ENCODE measurements at places on chromosomes 1 and 21.

DNA sequence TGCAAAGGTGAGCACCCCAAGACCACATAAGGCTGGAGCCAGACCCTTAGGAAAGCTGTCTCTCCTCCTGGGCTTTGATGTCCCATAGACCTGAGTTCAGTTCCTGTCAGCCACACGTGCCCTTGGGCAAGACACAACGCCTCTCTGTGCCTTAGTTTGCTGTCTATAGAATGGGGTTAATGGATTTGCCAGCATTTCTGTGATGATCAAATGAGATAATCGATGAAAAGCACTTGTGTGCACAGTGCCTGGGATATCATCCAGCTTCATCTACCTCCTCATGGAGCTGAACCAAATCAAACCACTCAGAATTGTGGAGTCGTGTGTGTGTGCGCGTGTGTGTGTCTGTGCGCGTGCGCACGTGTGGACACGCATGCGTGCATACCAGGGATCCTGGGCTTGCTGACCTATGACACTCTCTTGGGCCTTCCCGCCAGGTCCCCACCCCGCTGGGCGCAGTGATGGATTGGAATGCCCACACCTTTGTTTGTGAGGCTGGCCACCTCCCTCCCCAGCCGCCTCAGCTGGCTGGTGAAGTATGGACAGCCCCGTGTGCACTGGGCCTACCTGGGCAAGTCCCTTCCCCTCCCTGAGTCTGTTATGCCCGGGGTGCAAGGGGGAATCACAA, 5.2 kb downstream of the TTC22 start:
- H3K4me1 ChIP-seq = peaks cover 51% of the 10 kb centered on the region
- H3K27ac ChIP-seq = peak overlapping the region; percentile 47
- H3K27me3 ChIP-seq = no peaks in the 10 kb centered on the region
- H3K36me3 ChIP-seq = no peaks in the 10 kb centered on the region
- H3K4me3 ChIP-seq = no peak overlapping the region

DNA sequence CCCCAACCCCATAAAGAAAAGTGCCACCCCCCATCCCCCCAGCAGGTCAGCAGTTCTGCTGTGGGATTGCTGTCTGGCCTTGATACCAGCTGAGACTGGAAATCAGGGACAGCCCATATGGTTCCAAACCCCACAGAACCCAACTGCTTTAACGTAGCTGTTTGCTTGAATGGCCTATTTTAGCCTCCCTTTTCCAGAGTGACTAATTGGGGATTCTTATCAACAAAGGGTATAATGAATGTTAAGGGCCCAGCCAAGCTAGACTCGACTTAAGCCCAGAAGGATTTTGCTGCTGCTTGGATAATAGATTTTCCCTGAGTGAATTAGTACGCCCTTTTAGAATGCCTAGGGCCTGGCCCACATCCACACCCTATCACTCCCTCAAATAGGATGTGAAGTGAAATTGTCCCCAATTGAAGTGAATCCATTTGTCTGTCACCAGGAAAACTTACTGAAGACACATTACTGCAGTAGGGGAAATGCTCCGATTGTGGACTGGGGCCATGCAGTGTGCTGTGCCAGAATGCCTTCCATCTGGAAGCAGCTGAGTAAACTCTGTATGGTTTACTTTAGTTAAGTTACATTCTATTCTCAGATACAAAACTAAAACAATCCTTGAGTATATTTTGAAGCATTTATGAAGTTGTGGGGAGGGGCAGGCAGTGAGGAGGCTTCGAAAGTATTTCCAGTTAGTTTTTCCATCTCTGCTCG, 156.9 kb downstream of the DHRS3 start:
- H3K27me3 ChIP-seq = no peaks in the 10 kb centered on the region
- no peak overlapping the region for H3K4me3 ChIP-seq
- peak overlapping the region; percentile 81 for H3K27ac ChIP-seq

DNA sequence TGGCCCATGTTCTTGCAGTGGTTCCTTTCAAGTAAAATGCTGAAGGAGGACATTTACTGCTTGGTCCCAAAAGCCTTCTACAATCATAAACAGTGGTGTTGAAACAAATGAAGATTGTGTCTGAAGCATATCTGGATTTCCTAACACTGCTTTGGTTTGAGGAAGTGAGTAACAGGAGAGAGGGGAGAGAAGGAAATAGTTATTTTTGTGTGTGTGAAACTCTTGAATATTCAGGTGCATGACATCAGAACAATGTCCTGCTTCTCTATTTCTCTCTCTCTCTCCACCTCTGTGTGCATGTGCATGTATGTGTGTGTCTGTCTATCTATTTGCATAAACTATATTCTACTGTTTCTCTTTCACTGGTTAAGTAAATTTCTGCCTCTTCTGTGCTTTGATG, 61.4 kb upstream of the TNFSF18 start:
- H3K27me3 ChIP-seq = no peaks in the 10 kb centered on the region
- no peak overlapping the region for H3K27ac ChIP-seq
- H3K36me3 ChIP-seq = no peaks in the 10 kb centered on the region
- no peak overlapping the region for H3K4me3 ChIP-seq
- DNase-seq = no peak
- H3K4me1 ChIP-seq = no peaks in the 10 kb centered on the region

DNA sequence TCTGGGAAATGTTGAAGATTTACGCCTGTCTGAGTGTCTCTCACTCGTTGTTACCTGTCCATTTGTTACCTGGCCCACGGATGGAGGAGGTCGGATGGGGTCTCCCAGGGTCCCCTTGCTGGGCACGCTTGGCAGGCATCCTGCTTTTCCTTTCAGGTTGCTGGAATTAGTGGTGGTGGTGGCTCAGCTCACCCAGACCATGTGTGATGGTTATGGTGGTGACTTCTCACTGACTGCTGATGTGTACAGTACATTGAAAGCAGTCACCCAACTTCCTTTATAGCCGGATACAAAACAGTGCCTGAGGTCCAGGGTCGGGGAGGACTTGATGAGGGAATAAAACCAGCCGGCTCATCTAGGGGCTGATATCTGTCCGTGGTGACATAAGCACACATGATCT, 19.5 kb downstream of the MAPKAPK2 start:
- no peak for DNase-seq
- H3K27me3 ChIP-seq = no peaks in the 10 kb centered on the region
- H3K4me3 ChIP-seq = no peak overlapping the region
- peaks cover 86% of the 10 kb centered on the region for H3K4me1 ChIP-seq
- H3K36me3 ChIP-seq = no peaks in the 10 kb centered on the region

DNA sequence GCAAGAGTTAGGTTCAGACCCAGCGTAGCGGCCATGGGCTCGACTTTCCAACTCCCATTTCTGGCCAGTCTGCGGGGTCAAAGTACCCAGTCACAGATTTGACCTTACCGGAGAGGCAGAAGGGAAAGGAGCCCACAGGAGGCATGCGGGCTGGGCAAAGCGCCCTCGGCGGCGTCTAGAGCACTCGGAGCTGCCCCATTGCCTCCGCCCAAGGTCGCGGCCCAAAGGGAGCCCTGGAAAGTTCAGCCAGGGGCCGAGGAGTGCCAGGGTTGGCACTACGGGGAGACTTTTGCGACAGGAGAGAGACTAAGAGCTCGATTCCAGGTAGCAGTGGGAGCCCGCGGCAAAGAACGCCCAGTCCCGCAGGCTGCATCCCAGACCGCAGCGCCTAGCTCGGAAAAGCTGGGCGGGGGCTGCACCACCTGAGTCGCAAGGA, 896 bp downstream of the KANK4 start:
- H3K36me3 ChIP-seq = no peaks in the 10 kb centered on the region
- peaks cover 27% of the 10 kb centered on the region for H3K4me1 ChIP-seq
- no peaks in the 10 kb centered on the region for H3K27me3 ChIP-seq
- H3K27ac ChIP-seq = peak overlapping the region; percentile 74

DNA sequence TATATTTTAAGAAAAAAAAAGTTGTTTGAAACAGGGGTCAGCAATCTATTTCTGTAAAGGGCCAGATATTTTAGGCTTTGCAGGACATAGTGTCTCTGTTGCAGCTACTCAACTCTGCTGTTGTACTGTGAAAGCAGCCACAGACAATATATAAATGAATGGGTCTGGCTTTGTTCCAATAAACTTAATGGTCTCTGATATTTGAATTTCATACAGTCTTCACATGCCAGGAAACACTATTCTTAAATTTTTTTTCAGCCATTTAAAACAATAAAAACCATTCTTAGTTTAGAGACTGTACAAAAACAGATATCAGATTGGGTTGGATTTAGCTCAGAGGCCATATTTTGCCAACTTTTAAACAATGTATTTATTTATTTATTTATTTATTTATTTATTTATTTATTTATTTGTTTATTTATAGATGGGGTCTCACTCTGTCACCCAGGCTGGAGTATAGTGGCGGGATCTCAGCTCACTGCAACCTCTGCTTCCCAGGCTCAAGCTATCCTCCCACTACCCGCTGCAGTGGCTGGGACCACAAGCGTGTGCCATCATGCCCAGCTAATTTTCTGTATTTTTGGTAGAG, 102.8 kb downstream of the DNM3 start:
- no peaks in the 10 kb centered on the region for H3K4me1 ChIP-seq
- no peak overlapping the region for H3K27ac ChIP-seq
- H3K36me3 ChIP-seq = no peaks in the 10 kb centered on the region

- H3K27me3 ChIP-seq = no peaks in the 10 kb centered on the region
- peaks cover 37% of the 10 kb centered on the region for H3K4me1 ChIP-seq
- DNase-seq = peak; percentile 99
- H3K27ac ChIP-seq = peak within 1 kb of the TSS; percentile 87
These were observed at the start of the genes GNG5 and SPATA1 for GRCh38 chr1:84506002-84506728. Gene GNG5, minus strand, starts transcription at chr1:84506581. Its CDS starts 490 bp downstream, at chr1:84506091. Gene SPATA1, plus strand, starts transcription at chr1:84506386. Its CDS starts 9,974 bp downstream, at chr1:84516360.

DNA sequence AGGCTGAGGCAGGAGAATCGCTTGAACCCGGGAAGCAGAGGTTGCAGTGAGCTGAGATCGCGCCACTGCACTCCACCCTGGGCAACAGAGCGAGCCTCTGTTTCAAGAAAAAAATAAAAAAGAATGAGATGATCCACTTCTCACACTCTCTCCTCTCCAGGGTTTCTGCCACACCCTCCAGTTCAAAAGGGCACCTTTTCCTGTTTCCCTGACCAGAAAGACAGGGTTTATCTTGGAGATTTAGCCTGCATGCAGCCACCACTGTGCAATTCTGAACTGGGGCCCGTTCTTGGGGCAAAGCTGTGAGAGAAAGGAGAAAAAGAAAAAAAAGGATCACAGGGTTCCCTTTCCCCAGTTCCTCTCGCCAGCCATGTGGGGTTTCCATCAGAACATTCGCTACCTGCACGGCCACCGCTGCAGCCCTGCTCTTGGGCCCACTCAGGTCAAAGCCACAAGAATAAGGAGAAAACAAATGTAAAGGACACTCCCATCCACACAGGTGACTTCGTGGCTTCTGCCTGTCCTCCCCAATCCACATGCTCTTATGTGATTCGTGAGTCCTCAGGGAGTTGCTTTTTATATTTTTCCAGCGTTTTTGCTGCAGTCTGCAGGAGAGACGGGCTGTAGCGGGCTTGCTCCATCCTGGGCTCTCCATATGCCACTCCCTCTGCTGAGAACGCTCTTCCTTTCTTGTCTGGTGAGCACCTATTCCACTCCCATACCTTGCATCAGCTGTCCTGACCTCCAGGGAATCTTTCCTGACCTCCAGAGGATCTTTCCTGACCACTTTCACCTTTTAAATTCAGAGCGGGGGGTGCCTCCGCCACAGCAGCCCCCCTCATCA, 26.4 kb downstream of the GNG4 start:
- DNase-seq = no peak
- no peak overlapping the region for H3K27ac ChIP-seq
- H3K36me3 ChIP-seq = no peaks in the 10 kb centered on the region
- H3K27me3 ChIP-seq = no peaks in the 10 kb centered on the region

DNA sequence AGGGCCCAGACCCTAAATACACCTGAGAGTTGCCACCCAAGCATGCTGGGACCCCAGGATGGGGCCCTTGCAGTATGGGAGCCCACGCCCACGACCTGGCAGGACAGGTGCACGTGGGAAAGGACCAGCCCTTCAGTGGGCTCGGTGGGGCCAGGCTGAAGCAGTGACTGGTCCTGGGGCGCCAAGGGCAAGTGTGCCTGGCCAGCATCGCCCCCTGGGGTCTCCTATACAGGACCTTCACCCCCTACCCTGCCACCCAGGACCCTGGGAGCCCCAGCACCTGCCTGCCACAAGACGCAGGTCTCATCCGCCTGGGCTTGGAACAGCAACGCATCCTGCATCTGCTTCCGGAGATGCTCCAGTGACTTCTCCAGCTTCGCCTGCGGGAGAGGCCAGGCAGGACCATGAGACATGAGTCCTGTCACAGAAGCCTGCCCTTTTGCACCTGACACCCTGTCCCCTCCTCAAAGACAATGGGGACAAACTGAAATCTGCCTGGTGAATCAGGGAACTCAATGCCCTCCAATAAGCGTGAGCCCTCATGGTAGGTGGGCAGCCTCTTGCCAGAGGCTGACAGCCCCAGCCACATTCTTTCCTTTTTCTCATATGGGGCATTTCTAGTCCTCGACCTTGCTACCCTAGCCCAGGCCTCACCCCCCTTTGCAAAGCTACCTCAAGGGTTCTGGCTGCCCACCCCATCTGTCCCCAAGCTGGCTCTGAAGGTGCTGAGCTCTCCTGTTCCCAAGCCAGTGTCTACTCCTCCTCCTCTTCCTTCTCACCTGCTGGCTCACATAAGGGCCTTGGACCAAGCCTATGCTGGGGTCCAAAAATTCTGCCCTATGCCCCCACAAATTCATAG, 4.6 kb downstream of the TRIM11 start:
- no peaks in the 10 kb centered on the region for H3K27me3 ChIP-seq
- peaks cover 29% of the 10 kb centered on the region for H3K4me1 ChIP-seq
- no peak for DNase-seq
- peaks cover 4% of the 10 kb centered on the region for H3K36me3 ChIP-seq
- no peak overlapping the region for H3K27ac ChIP-seq
- no peak overlapping the region for H3K4me3 ChIP-seq

DNA sequence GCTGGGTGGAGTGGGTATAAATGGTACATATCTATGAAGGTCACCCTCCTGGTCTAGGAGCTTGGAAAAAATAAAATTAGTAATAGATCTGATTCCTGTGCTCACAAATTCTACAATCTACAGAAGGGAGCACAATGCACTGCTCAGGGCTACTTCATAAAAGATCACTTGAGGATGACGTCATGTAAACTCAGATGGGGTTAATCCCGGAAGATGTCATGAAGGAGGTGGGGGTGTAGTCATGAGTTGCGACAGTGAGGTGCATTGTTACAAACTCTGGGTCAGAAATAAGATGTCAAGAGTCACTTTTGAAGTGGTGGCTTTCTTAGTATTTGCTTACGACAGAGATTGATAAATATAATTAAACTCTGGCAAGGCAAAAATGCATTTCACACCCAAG, 68.2 kb downstream of the LHX9 start:
- H3K27me3 ChIP-seq = no peaks in the 10 kb centered on the region
- no peaks in the 10 kb centered on the region for H3K4me1 ChIP-seq
- no peak overlapping the region for H3K4me3 ChIP-seq
- H3K27ac ChIP-seq = no peak overlapping the region
- H3K36me3 ChIP-seq = no peaks in the 10 kb centered on the region

- peak; percentile 89 for DNase-seq
- H3K36me3 ChIP-seq = no peaks in the 10 kb centered on the region
- no peaks in the 10 kb centered on the region for H3K27me3 ChIP-seq
- peaks cover 39% of the 10 kb centered on the region for H3K4me1 ChIP-seq
These were observed at the start of gene ENAH for GRCh38 chr1:225652729-225653462. Gene ENAH, minus strand, starts transcription at chr1:225653123. Its CDS starts 433 bp downstream, at chr1:225652690.
